ENCODE measurements at places on chromosomes 2 and 18.
A peak's percentile ranks its signal among the peaks of the same experiment; 100 is the strongest.

GRCh38 chr2:208189069-208189809 lies 591 bp downstream of the C2orf80 start:
- DNase-seq = no peak

DNA sequence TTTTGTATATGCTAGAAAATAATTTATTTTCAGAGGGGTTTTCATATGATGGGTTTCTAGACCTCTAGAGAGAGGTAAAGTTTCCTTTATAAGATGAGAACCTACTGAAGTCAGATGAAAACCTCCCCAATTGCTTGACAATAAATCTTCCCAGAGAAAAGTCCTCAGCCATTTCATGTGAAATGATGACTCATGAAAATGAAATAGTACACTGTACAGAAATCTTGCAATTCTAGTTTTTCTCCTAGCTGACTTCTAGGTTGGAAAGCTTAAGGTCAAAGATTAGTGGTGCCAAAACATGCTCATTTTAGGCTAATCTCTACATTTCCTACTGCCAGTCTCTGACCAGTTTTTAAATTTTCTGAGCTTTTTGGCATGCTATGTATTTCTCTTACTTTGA lies 826.5 kb upstream of the FSHR start:
- no peak for DNase-seq

- DNase-seq = peak; percentile 96
Observed at GRCh38 chr18:28112056-28112470, 64.9 kb downstream of the CDH2 start.

GRCh38 chr2:226877491-226877890 lies 41.6 kb downstream of the RHBDD1 start:
- no peak for DNase-seq

GRCh38 chr2:196160101-196160500 lies 11.3 kb downstream of the STK17B start:
- DNase-seq = peak; percentile 78

GRCh38 chr18:77107292-77107691 lies 25.3 kb downstream of the MBP start:
- DNase-seq = no peak

DNA sequence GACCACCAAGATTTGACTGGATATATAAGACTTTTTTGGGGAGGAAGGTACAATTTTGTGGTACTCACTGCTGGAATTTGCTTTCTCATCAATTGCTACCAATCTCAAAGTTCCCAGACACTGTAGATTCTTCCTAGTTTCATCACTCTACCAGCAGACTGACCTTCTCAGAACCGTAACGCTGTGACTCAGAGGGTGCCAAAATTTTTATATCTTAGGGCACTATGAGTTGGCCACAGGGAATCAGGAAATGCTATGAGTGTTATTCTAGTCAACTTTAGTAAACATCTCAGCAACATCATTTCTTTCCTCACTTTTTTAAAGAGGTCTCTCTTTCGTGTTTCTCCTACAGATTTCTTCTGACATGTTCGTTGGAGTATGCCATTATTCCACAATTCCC lies 499.0 kb downstream of the TMX3 start:
- no peak for DNase-seq

DNA sequence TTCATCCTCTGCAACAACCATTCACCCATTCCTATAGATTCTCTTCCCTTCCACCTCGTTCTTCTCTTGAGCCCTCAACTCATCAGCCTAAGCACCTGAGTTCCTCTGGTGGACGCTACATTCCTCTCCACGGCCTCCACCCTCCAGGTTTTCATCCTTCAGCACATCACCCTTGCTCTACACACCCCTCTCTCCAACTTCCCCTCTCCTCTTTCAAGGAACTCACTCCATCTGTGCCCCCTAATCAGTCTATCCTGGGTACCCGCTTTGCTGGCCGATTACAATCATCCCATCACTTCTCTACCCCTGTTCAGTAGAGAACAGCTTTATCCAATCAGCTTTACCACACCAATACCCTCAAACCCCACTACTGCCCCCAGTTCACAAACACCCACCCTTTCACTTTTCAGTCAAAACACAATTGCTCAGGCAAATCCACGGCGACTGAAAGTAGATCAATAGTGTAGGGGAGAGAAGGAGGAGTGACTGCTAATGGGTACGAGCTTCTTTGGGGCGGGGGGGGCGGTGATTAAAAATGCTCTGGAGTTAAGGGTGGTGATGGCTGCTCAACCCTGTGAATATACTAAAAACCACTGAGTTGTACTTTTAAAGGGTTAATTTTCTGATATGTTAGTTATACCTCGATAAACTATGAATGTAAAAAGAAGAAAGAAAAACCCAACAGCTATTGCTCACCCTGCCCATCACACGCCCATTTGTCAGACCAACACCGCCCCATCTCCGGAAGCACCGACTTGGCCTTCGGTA lies 857 bp downstream of the DYM start:
- peak; percentile 21 for DNase-seq

GRCh38 chr18:74528913-74529312 lies 5.4 kb upstream of the CNDP1 start:
- DNase-seq = no peak

All from kidney glomerular epithelial cell (primary cell).